ENCODE measurements at places on chromosomes 7 and 10.

GRCh38 chr10:131760416-131761166, 140.2 kb upstream of the PPP2R2D start:
- no peaks in the 10 kb centered on the region for H3K36me3 ChIP-seq
- no peaks in the 10 kb centered on the region for H3K27me3 ChIP-seq
- DNase-seq: no peak
- no peak overlapping the region for H3K27ac ChIP-seq
- H3K4me3 ChIP-seq: no peak overlapping the region

DNA sequence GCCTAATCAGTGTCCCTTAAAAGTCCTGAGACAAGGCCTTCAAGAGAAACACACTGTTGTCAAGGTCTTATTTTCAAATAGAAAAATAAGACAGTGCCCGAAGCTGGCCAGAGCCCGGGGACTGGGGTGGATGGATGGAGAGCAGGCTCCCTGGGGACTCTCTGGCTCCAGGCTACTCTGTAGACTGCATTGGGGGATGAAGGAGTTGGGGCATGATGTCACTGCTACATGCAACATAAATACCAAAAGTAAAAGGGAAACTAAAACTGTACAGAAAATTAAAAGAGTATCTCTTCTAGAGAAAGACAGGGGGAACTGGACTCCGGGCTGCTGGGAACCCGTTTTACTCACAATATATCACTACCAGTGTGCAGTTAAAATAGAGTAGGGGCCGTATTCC, 629.8 kb downstream of the KCNMA1 start:
- peak overlapping the region; percentile 90 for H3K27ac ChIP-seq
- H3K4me3 ChIP-seq: no peak overlapping the region
- peak; percentile 85 for DNase-seq
- H3K36me3 ChIP-seq: peaks cover 7% of the 10 kb centered on the region

DNA sequence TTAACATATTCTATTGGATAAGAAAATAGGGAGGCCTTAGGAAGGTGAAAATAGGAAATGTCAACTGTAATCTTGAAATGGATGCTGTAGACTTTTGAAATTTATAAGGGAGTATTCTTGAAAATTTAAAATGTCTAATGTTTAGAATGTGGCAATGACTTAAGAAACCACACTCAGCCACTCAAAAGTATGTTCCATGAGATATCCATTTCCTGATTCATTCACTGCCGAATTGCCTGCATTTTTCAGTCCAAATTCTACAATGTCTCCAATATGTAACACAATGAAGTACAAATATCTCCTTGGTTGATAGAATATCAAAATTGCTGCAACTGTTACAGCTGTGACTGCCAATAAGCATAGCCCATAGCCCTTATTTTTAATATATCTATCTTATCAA, 25.9 kb downstream of the PRKG1 start:
- H3K27me3 ChIP-seq: no peaks in the 10 kb centered on the region
- no peak for DNase-seq
- no peak overlapping the region for H3K27ac ChIP-seq
- no peak overlapping the region for H3K4me3 ChIP-seq

DNA sequence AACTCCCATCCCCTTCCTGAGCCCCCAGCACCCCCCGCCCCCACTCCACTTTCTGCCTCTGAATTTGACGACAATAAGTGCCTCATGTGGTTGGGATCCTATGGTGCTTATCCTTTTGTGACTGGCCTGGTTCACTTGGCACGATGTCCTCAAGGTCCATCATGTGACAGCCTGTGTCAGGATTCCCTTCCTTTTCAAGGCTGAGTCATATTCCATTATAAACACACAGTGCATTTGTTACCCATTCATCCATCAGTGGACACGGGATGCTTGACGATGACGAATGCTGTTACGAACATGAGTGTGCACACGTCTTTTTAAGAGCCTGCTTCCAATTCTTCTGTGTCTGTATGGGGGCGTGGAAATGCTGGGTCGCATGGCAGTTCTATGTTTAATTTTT, 26.7 kb downstream of the SHH start:
- no peak for DNase-seq
- peaks cover 28% of the 10 kb centered on the region for H3K36me3 ChIP-seq
- no peaks in the 10 kb centered on the region for H3K27me3 ChIP-seq

- H3K4me3 ChIP-seq: no peak overlapping the region
- no peaks in the 10 kb centered on the region for H3K27me3 ChIP-seq
- no peak for DNase-seq
- no peaks in the 10 kb centered on the region for H3K4me1 ChIP-seq
- no peak overlapping the region for H3K27ac ChIP-seq
These were observed 8.1 kb downstream of the STK32C start for GRCh38 chr10:132299371-132300336.

DNA sequence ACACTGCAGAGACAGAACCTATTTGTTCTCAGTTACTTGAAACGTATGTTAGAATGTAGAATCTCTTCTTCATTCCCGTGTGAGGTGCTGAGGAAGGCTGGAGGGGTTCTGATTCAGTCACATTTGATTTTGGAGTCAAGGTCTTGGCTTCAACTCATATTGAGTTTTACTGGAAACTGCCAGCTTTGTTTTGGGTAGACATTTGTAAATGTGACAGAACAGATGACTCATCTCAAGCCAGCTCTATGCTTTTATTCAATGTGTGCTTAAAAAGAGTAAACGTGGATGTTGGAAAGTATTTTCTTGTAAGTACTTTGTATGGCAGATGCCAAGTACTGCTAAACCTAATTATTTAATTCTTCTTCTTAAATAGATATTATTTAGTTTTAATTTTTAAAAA, 780.8 kb upstream of the C7orf33 start:
- H3K4me3 ChIP-seq: no peak overlapping the region
- H3K36me3 ChIP-seq: no peaks in the 10 kb centered on the region
- H3K4me1 ChIP-seq: no peaks in the 10 kb centered on the region
- no peaks in the 10 kb centered on the region for H3K27me3 ChIP-seq

DNA sequence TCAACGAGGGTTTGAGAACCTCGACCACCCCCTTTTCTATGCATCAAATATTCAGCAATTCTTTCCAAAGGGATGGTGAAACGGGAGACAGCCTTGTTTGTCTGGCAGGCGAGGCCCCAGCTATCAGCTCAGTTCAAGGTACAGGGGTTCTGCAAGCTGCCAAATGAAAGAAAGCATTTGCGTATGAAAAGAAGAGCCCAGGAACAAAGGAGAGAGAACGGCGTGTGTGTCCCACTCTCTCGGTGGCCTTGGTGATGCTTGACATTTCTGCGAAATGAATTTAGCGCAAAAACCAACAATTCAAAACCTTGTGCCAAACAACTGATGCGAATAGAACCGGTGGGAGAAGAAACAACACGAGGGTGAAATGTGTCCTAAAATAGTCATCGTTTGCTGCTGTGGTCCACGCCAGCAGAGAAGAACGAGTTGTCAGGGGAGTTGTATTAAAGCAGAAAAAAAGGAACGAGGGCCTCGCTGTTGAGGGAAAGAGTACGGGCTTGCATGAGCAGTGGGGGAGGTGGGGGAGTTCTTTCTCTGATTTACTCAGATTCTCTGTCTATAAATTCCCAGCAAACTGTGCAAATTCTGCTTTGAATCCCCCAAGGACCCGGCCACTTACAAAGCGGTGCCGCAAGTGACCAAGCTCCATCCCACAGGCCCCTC, 97.7 kb downstream of the TMEM130 start:
- no peak overlapping the region for H3K27ac ChIP-seq
- no peak overlapping the region for H3K4me3 ChIP-seq
- H3K4me1 ChIP-seq: no peaks in the 10 kb centered on the region
- DNase-seq: no peak
- no peaks in the 10 kb centered on the region for H3K36me3 ChIP-seq
